Activated T-helper 1 cell treated with anti-CD3 and anti-CD28 coated beads, Interleukin-2, amount 50 U/mL, for 16 hours (primary cell): ENCODE measurements at places on chromosomes 4 and X.

DNA sequence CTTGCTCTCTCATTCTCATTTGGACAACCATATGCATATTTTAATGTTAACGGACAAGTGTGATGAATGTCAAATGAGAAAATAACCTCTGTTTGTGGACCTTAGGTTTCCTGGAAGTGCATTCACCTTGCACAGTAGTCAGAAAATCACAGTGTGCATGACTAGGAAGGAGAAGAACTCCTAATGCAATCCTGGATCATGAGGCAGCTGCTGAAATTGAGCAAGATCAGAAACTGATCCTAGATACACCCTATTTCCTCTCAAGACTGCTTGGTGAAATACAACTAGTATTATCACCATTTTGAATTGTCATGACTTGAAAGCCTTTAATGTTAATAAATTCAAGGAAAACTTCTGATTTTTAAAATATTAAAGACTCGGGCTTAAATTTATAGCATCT is 1148.9 kb downstream of the STIM2 start:
- no peak for DNase-seq

DNA sequence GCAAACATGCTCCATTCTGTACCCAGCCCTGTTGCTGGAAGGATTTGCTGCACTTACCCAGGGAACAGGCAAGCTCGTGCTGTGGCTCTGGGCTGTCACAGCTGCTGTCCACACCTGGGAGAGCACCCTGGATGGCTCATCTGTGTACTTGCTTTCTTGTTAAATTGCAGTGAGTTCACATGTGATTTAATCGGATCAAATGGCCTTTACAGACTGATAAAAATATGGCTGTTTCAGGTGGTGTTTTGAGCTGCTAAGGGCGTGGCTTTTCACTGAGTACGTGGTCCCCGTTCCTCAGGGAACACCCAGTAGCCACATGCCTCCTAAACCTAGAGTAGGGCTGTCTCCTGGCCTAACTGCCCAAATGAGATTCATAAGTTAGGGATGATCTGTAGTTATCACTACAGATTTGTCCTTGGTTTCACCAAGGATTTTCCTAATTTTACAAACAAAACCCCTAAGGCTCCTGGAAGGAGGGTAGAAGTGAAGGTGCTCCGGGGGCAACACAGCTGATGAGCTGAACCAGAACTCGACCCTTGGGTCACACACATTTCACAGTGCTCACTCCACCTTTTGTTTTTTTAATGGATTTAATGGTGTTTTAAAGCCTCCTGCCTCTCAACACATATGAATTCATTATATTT is 13.7 kb downstream of the KLKB1 start:
- DNase-seq, result no peak

DNA sequence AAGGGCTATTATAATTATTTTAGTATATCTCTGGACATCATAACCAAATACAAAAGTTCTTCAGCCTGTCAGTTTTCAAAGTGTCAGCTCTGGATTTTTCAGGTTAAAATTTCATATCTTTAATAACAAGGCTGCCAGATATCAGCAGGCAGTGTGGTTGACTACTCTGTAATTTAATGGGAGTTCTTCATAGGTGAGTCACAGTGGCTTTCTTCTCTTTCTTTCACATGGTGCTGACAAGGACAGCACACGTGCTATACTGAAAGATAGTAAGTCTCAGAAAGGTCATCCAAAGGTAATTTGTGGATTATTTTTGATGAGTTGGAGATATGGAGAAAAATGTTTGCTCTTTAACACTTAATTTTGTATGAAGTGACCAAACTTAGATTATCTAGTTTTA is 43.2 kb downstream of the GALNT7 start:
- DNase-seq, result no peak

- DNase-seq, result no peak
Measured at GRCh38 chr4:161183729-161184128, 980.1 kb downstream of the FSTL5 start.

GRCh38 chrX:18896680-18897544 is 87.0 kb downstream of the PHKA2 start:
- no peak for DNase-seq

DNA sequence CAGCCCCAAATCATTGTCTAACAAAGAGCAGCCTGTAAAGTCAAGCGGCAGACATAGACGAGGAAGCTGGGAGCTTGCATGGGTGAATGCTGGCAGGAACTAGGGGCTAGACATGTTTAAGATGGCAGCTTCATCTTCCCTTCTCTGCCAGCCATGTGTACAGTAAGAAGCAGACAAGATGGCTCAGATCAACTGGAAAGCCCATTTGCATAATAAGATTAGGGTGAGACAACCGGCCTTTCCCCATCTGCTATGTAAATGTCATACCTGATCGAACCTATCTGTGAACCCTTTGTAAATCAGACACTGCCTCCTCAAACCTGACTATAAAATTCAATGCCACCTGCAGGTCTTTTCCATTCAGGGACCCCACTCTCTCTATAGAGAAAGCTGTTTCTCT is 22.8 kb upstream of the HADH start:
- no peak for DNase-seq
